ENCODE measurements at places on chromosomes 13 and 19. TPM values are rescaled to one million over a fixed set of nuclear protein-coding genes. Genes with fewer than 3 reads are reported as not detected.

DNA sequence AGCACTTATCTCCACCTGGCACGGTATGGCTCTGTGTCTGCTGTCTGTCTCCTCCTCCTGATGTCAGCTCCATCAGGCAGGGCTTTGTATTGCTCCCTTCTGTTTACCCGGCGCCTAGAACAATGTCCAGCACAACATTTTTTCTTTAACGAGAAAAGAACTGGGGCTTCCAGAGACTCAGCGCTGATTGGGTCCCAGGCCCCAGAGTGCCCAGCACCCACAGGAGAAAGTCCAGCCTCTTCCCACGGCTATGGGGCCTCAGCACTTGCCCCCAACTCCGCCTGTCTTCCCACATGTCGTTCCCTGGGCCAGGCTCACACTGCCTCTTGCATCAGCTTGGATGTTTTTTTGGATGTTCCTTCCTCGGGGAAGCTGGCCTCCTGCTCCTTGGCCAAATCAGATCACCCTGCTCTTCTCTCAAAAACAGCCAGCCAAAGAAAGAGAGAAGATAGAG is 6.9 kb downstream of the MYPOP start:
- no peak for DNase-seq

DNA sequence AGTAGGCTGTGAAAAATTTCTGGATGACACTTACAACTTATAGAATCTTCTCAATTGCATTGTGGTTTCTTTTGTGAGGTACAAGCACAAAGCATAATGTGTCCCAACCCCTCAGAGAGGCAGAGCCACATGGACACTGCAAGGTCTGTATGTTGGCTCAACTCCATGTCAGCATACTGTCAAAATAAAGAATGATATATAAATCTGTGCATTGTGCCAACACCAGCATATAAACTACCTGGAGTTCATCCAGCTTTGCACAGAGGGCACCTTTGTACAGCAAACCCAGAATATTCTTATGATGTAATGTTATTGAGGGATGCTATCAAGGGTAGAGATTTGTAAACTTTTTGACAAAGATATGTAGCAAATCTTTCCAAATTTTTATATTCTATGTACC is 1065.8 kb upstream of the MIR17HG start:
- no peak for DNase-seq

- DNase-seq: no peak
Observed at GRCh38 chr19:18221815-18222725, 4.2 kb downstream of the PDE4C start.

The WDR88 gene
- 0.09 TPM for total RNA-seq

DNA sequence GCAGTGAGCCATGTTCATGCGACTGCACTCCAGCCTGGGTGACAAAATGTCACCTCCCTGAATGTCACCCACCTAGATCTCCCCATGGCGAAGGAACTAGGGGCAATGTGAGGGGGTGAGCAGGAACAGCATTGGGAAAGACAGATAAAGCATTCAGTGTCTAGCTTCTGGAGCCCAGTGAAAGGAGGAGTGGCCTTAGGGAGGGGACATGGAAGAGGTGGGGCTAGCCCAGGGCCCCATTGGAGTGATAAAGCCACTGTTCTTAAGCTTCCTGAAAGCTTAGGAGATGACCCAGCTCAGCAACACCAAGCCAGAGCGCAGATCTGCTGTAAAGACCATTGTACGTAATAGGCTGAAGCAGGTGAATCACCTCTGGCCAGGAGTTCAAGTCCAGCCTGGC is 13.0 kb upstream of the KCNN1 start:
- DNase-seq: no peak
